ENCODE measurements at places on chromosomes 12 and 14.

DNA sequence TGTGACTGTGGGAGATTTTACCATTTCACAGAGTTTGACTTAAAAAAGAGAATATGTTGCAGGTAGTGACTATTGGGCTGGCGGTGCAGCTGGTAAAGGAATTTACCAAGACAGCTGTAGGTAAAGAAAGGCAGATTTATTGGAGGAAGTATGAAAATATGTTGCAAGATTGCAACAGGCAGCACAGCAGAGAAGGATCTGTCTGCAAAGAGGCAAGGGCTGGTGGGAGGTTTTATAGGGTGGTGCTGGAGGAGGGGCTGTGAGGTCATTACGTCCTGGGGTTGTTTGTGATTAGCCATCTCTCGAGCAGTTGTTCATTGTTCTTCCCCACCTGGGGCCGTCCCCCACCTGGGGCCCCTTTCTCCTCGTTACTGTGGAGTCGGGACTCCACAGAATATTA, 62.1 kb downstream of the ACACB start:
- DNase-seq: no peak

GRCh38 chr14:75577090-75577489, 1.3 kb upstream of the FLVCR2 start:
- DNase-seq: no peak

DNA sequence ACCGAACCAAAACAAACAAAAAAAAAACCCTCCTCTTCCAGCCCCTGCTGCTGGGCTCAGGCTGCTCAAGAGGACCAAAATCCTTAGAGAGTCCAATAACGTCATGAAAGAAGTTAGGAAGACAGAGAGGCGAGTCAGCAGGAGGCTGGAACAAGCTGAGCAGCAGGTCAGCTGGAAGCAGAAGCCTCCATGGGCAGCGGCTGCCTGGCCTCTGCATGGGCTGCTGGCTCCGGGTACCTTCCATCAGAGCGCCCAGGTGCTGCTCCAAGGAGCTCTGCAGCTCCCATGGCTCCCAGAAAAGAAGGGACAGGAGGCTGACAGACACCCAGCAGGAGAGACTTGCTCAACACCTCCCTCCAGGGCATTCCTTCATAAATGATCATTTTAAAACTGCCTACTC, 3.2 kb upstream of the KRT2 start:
- DNase-seq: no peak

GRCh38 chr12:54195737-54196347, 7.1 kb upstream of the SMUG1 start:
- DNase-seq: no peak

DNA sequence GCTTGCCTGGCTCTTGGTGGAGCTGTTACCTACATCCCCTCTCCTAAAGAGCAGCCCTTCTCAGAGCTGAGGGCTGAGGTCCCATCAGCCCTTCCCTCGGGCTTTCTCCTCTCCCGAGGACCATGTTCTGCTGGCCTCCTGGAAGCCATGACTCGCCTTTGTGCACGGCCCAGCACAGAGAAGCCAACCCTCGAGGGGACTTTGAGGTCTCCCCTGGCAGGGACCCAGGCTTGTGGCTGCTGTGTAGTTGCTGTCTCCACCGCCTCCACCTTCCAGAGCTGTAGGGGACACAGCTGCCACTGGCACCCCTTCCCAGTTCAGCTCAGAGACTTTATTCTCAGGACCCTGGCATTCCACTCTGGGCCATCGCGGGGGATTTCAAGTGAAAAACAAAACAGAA, 22.9 kb upstream of the CCND2 start:
- no peak for DNase-seq

DNA sequence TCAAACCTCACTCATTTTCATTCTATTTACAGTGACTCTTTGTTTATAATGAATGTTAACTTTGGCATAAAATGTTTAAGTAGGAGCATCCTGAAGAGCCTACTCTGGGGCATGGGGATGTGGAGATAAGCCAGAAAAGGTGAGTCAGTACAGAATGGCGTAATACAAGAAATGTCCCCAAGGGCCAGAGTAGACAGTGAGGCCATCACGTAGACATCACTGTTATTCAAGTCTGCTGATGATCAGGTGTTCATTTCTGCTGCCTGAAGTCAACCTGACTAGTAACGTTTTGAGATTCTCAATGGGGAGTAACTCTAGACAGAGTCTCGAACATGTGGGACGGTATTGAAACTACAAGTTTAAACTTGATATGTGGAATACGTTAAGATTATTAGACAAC, 47.6 kb upstream of the PKP2 start:
- DNase-seq: no peak

GRCh38 chr14:51424561-51425251, 184.7 kb downstream of the TMX1 start:
- no peak for DNase-seq

DNA sequence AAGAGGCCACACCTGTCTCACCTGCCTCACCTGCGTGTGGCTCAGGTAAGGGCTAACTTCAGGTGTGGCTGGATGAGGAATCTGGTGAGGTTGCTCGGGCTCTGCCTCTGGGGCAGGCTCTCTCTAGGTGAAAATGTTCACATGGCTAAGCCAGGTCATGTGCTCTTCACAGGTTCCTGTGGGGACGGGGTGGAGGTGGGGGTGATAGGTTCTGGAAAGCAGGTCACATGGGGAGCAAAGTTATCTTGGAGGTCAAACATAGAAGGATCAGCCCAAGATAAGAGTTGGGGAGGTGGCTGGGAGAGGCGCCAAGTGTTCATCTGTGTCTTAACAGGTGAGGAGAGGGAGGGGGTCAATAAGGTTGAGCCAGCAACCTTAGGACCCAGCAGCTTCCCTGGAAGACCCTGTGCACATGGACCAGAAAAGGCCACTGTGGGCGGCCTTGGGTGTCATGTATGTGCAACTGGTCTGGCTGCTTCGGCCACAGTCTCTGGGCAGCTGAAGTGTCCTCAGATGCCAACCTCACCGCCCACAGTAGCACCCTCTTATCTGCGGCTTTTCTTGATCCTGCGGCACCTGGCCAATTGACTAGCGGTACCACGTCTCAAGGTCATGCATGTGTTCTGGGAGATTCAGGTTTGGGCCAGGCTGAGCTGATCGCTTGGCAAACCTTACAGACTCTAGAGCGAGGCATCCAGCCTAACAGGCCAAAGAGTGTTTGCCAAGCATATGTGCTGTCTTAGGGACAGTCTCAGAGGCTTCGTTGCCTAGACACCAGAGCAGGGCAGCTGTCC, 60.5 kb downstream of the CACNA1C start:
- no peak for DNase-seq

DNA sequence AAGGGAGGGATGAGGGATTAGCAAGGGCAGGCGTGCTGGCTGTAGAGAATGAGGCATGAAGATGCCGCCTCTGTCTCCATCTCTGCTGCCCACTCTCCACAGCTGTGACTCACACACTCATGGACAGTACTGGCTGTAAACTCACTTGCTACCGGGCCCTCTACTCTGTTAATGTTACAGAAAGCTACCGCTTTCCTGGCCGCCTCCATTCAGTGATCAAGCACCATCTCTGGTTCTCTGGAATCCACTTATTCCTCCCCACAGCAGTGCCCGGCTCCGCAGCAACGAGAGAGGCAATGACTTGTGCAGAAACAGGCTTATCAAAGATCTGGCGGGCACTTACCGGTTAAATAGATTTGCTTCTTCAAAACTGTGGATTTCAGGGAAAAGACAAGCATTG, 34.8 kb downstream of the AMN start:
- DNase-seq: no peak

DNA sequence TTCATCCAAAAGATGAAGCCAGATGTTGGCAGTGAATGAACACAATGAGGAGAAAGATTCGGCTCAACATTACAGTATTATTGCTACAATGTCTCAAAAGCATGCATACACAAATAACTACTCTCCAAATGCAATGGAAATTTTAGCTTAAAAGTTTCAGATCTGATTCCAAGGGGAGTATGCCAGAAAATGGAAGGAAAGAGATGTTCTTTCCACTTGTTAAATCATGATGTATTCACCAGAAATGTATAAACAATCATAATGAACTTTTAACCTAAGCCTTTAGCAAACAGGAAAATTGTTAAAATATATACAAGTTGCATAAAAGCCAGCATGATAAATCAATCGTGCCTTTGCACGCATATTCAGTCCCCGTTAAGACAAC, 62.1 kb downstream of the SH2B3 start:
- DNase-seq: no peak

GRCh38 chr14:80570930-80571298, 359.6 kb upstream of the DIO2 start:
- DNase-seq: no peak

All from DMS79 treated with DMSO at 0.1 percent for 48 hours (cell line).